SJCRH30 (cell line): ENCODE measurements at places on chromosomes 7 and 10. TPM values are rescaled to one million over a fixed set of nuclear protein-coding genes. Genes with fewer than 3 reads are reported as not detected.
A peak's percentile ranks its signal among the peaks of the same experiment; 100 is the strongest.

CUEDC2 gene
- total RNA-seq = 94.8 and 101 TPM in 2 replicates

LGI1 gene
- total RNA-seq = not detected in 2 replicates

COL17A1 gene
- not detected in 2 replicates for total RNA-seq

NUDT5 gene
- 55.8 and 57.3 TPM in 2 replicates for total RNA-seq

NXPH1 gene
- total RNA-seq = not detected in 2 replicates

- no peak for DNase-seq
Observed at GRCh38 chr10:127903789-127904188, 3.1 kb upstream of the PTPRE start.

- DNase-seq = no peak
Observed at GRCh38 chr7:135959646-135960363, 17.4 kb downstream of the MTPN start.

DNA sequence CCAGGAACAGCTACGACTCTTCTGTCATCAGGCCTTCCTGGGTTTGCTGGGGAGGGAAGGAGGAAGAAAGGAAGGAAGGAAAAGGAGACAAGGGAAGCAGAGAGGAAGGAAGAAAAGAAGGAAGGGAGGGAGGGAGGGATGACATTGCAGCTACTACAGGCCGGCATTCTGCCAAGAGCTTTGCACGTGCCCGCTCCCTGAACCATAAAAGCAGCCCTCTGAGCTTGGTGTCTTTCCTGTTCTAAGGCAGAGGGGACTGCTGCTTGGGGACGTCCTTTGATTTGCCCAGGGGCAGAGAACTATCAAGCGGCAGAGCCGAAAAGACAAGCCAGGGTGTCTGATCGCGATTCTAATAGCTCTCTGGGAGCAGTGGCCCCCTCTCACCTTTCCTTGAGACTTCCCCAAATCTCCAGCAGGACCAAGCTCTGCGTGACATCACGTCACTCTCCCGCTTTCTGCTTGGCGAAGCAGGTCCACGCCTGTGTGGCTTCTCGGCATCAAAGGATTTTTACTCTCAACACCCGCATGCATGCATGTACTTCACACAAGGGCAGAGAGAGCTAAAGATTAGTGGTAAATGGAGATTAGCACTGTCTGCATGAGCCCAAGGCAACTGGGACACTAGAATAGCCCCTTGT is 167.8 kb upstream of the AUTS2 start:
- peak; percentile 54 for DNase-seq

GRCh38 chr7:158051776-158052175 is 535.8 kb downstream of the PTPRN2 start:
- no peak for DNase-seq

- DNase-seq = no peak
Observed at GRCh38 chr7:1254281-1255079, 21.8 kb downstream of the UNCX start.

- no peak for DNase-seq
Observed at GRCh38 chr10:59894114-59894513, 12.2 kb downstream of the CCDC6 start.

DNA sequence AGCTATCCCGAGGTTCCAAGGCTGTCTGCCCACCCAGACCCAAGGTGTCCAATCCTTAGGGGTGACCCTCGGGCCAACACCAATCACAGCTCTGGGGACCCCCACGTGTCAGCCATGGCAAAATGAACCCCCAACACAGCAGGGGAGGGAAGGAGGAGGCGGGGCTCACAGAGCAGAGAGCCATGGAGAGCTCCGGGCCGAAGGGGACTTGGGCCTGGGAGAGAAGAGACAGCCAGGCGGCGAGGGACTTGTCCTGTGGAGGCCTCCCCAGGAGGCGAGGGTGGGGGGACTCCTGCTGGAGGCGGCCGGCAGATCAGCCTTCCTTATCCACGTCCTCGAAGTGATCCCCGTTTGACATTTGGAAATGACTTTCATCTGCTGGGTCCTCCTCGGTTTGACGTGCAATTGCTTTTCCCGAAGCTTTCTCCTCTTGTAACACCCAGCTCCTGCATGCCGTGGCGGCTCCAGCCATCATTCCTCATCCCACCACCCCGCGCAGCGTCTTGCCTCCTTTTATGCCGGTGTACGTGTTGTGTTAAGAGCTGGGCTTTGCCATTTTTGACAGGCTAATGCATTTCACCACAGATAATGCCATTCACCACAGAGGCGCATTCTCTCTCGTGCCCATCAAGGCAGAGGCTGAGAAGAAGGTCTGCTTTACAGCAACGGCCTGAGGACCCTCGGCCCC is 337.4 kb downstream of the DNAJB6 start:
- no peak for DNase-seq

GRCh38 chr10:72563327-72563932 is 62.4 kb downstream of the MICU1 start:
- DNase-seq = no peak

DNA sequence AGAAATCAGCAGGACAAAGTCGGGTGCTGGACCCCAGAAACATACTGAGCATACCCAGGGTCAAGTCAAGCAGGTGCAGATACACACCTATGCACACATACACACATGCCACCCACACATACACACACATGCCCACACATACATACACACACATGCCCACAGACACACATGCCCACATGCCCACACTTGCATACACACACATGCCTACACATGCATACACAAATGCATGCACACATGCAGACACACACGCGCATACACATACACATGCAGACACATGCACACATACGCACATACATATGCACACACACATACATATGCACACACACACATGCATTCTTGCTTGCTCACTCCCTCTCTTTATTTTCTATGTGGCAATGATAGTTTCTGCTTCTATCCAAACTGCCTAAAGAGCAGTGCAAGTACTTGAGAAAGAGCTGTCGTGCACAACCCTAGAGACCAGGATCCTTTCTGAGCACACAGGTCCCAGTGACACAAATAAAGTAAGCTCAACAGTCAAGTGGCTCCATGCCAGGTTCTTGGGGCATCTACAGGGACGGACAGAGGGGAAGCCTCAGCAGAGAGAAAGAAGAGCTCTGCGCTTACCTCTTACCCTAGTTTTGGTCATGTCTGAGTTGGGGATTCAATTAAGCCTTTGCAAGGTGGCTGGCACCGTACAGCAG is 83.7 kb downstream of the EBF3 start:
- no peak for DNase-seq

DNA sequence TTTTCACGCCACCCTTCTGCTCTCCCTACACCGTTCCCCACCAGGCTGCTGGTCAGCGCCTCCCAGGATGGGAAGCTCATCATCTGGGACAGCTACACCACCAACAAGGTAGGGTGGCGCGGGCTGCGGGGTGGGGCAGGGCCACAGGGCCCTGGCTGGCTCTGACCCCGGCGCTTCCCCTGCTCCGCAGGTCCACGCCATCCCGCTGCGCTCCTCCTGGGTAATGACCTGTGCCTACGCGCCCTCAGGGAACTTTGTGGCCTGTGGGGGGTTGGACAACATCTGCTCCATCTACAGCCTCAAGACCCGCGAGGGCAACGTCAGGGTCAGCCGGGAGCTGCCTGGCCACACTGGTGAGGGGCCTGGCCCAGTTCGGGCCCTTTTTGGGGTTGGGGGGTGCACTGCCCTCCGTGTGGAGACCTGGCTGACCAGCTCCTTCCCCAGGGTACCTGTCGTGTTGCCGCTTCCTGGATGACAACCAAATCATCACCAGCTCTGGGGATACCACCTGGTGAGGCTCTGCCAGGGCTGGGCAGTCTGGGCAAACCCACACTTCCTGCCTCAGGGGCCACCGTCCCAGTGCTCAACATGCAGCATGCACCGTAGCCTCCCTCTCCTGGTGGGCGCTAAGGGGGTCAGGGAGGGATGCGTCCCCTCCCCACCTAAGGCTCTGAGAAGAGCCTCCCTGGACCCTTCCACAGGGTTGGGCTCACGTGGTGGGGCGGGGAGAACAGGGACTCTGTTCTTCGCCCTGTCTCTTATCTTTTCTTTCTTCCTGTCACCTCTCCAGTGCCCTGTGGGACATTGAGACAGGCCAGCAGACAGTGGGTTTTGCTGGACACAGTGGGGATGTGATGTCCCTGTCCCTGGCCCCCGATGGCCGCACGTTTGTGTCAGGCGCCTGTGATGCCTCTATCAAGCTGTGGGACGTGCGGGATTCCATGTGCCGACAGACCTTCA is 4.0 kb downstream of the GNB2 start:
- DNase-seq = no peak

DNA sequence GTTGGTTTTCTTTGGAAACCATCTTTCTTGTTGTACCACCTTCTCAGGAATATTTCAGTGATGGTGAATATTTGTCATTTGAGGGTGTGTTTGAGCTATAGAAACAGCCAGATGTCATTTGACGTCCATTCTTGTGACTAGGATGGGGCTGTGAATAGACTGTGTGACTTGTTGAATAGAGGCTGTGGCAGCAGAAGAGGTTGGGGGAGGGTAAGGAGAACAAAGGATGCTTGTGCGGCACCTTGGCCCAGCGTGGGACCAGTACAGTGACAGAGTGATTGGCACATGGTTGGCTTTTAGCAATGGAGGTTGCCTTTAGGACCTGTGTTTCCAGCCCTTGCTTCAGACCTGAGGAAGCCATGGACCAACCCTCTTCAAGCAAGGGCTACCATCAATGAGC is 11.3 kb downstream of the DMBT1 start:
- DNase-seq = no peak

GRCh38 chr7:105691680-105692564 is 110.6 kb upstream of the EFCAB10 start:
- DNase-seq = peak; percentile 63

- DNase-seq = no peak
Observed at GRCh38 chr7:116340201-116340847, 130.0 kb downstream of the TES start.

DNA sequence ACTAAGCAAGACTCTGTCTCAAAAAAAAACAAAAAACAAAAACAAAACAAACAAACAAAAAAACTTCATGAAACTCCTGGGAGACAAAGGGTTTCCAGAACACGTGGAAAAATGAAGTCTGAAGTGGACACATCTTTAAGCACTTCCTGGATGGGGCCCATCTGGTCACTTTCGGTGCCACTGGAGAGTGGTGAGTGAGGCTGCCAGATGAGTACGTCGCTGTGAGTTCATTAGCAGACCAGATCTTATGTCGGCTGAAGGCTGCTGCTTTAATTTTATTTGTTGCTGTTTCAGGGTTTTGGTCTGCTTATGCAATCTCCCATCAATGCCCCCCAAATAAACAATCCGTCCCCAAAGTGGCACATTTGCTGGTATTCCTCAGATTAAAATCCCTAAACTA is 64.4 kb downstream of the NPTX2 start:
- no peak for DNase-seq

GRCh38 chr7:6432781-6433180 is 15.0 kb downstream of the DAGLB start:
- no peak for DNase-seq

- no peak for DNase-seq
Observed at GRCh38 chr10:47396311-47396717, 12.2 kb upstream of the ZNF488 start.

DNA sequence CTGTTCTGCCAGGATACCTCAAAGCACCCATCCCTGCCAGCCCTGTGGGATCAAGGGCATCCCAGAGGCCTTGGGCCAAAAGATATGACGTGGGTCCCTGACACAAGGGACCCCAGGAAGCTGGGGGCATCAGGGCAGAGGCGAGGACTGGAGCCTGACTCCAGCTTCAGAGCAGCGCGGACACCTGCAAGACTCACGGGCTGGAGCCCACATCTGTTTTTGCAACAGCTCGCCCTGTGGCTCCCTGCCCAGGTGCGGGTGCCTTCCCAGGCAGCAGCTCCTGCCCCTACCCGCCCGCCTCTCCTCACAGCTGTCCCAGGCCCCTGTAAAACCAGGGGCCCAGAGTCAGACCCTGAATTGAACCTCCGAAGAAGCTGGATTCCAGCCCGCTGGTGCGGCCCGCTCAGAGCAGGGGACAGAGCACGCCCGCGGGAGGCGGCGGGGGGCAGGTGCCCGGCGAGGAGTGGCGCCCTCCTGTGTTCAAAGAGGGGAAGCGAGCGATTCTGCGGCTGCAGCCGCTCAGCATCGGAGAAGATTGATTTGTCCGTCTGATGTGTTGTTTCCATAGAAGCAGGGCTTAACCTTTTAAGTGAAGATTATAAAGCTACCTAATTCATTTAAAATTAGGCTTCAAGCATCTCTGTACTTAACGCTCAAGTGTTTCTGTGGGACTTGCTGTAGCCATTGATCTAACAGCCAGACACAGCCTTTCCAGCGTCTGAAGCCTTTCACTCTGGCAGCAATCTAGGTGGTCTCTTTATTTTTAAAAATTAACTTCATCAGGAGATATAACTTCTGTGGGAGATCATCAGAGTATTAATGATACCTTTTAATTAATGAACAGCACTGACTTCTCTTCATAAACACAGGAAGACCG is 88.4 kb downstream of the BEND7 start:
- peak; percentile 52 for DNase-seq
